HTR-8/SVneo (cell line): ENCODE measurements at places on chromosomes 2 and 18.

DNA sequence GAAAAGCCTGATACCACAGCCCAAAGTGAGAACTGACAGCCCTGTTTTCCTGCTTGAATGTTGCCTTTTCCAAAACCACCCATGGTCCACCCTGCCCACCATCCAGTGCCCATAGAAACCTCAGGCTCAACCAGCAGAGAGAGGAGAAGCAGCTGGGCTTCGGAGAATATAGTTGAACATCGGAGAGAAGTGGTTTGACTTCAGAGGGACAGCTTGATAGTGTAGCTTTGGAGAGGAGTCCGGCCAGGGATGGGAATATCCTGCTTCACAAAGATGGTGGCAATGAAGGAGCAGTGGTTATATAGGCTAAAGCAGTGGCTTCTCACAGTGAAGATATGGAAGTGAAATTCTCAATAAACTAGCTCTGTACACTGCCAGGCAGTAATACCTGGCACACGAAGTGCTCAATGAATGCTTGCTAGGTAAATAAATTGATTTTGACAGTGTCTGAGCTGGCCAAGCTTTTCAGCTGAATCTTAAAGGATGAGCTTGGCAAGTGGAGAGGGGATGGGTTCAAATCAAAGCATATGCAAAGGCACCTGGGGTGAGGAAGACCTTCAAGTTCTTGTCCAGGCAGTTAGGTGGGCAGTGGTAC, 21.2 kb downstream of the AFF3 start:
- no peak for DNase-seq

- DNase-seq, result no peak
Observed at GRCh38 chr2:240514631-240515030, 43.2 kb downstream of the ANKMY1 start.

- DNase-seq, result no peak
Observed at GRCh38 chr2:9150568-9150900, 56.1 kb upstream of the ASAP2 start.

DNA sequence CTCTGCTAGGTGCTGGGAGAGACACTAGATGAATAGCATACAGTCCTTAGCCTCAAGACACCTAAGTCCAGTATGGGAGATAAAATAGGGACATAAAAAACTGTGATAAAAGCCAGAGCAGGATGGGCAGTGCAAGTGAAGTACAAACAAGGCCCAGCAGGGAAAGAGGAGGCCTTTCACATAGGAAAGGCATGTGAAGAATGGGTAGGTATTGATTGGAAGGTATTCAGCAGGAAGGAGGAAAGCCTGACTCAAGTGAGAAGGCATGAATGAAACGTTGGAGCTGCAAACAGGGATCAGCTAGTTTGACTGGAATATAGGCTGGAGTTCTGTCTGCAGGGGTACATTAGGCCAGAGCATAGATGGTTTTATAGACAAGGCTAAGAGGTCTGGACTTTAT, 11.0 kb upstream of the CXCR4 start:
- DNase-seq, result no peak

- DNase-seq, result no peak
Observed at GRCh38 chr2:10721396-10722251, at the start of gene ATP6V1C2. TSS of gene ATP6V1C2 (plus strand) at chr2:10721630. CDS start at chr2:10722850, 1,220 bp downstream.
